GOT3 (cell line): ENCODE measurements at places on chromosomes 7 and 10.
A peak's percentile ranks its signal among the peaks of the same experiment; 100 is the strongest.

DNA sequence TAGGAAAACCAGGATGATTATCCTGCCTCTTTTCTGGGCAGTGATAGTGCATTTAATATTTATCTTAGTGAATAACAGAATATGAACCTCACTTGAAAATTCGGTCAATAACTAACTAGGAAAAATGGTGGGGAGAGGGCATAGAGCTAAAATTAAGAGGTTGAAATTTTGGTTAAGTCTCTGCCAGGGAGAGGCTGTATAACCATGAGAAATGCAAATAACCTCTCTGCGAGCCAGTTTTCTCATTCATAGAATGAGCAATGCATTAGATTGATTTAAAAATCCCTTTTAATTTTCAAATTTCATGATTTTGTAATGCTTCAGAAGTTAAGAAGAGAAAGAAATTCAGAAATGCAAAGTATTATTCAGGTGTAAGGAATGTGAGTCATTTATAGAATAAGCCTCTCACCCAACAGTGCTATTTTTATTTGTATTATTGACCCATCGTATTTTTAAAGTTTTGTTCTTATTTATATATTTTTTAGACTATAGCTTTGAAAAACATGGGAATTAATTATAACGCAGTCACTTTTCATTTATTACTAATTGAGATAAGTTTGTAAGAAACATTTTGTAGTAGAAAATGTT lies 104.7 kb downstream of the PHF14 start:
- DNase-seq: no peak

DNA sequence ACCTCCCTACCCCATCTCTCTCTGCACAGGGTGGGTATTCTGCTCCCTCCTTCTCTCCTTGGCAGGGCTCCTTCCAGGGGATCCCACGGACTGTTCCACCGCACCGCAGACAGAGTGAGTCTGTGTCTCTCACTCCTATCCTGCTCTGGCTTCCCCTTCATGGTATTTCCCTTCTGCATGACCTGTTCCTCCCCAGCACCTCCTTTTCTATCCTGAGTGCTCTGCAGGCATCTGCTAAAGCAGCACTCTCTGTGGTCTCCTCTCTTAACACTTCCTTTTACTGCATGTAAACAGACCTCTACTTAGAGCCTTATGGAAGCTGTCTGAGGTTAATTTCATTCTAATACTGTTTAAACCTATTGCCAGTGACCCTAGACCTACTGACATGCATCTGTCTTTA lies 171.5 kb downstream of the CCSER2 start:
- no peak for DNase-seq

- DNase-seq: no peak
Observed at GRCh38 chr10:98910048-98910447, 325.6 kb downstream of the HPSE2 start.

- DNase-seq: no peak
Observed at GRCh38 chr7:148461392-148462179, 129.0 kb upstream of the C7orf33 start.

GRCh38 chr7:1844336-1844950 lies 174.4 kb downstream of the ELFN1 start:
- DNase-seq: no peak

DNA sequence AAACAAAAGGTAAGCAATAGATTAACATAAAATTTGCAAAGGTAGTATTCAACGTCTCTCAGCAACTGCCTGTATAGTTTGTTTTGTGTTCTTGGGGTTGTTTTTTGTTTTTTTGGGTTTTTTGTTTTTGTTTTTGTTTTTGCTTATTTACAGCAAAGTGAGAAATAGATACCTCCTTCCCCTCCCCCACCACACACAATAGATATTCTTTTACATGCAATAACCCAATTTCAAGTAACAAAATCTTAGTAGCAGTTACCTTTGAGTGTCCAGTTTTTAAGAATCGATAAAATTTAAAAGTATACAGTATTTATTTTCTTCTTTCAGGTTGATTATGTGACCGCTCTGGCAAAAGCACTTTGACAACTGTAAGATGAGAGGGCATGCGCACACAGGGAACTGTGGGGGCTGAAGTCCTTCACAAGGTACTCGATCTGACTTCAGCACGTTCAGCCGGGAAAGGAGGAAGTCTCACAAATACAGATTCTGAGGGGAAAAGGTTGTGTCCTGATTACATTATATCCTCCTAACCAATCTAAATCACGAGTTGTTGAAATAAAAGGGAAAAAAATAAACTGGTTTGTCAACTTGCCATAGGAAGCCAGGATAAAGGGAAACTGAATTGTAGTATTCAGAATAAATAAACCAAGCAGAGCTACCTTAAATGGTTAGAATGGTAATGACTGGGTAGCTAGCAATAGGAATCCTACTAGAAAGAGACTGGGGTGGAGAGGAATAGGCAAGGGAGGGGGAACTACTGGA lies 47.8 kb downstream of the CPEB3 start:
- no peak for DNase-seq

DNA sequence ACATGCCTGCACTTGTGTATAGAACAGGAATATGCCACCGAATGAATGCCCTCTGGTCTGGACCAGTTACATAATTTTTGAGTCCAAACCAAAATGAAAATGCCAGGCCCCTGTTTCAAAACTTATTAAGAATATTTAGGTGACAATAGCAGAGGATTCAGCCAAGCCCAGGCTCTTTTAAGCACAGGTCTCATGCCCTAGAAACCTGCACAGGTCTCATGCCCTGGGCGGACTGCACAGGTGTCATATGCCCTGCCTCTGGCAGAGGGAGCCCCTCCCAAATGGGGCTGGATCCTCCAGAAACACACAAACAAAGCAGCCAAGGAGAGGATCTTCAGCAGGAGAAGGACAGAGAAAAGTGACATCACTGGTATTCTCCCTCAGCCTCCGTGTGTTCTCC lies 605.4 kb upstream of the NRP1 start:
- DNase-seq: no peak

GRCh38 chr10:131968949-131969348 lies 12.8 kb downstream of the BNIP3 start:
- DNase-seq: no peak

- peak; percentile 60 for DNase-seq
Observed at GRCh38 chr7:74587435-74588126, 69.9 kb upstream of the GTF2I start.

DNA sequence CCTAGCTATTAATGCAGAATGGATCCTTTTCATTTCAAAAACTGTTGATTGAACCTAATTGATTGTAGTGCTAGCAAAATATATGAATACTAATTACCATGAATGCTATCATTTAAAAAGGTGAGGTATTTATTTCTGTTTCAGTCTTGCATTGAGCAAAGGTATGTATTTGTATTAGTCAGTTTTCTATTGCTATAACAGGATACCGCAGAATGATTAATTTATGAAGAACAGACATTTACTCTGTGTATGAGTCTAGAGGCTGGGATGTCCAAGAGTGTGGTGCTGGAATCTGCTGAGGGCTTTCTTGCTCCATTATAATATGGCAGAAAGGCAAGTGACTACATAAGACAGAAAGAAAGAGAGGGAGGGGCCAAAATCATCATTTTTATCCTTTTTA lies 199.2 kb downstream of the KIF20B start:
- no peak for DNase-seq

GRCh38 chr7:124712017-124712416 lies 53.6 kb downstream of the GPR37 start:
- no peak for DNase-seq

DNA sequence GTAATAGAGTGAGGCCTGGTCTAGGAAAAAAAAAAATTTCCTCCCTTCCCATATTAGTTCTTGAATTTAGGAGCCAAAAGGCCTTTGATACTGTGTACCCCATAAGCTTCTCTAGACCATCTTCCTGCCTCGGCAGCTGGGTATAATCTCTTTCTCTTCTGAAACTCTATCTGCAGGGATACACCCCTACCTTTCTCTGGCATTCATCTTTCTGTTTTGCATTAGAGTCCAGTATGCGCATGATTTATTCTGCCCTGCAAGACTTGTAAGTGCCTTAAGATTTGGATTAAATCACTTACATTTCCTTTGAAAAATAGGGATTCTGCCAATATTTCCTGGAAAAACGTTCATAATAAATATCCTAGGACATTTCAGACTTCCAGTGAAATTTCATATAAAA lies 431.2 kb downstream of the PLXDC2 start:
- no peak for DNase-seq

GRCh38 chr10:32949221-32949678 lies 8.8 kb downstream of the ITGB1 start:
- DNase-seq: no peak

DNA sequence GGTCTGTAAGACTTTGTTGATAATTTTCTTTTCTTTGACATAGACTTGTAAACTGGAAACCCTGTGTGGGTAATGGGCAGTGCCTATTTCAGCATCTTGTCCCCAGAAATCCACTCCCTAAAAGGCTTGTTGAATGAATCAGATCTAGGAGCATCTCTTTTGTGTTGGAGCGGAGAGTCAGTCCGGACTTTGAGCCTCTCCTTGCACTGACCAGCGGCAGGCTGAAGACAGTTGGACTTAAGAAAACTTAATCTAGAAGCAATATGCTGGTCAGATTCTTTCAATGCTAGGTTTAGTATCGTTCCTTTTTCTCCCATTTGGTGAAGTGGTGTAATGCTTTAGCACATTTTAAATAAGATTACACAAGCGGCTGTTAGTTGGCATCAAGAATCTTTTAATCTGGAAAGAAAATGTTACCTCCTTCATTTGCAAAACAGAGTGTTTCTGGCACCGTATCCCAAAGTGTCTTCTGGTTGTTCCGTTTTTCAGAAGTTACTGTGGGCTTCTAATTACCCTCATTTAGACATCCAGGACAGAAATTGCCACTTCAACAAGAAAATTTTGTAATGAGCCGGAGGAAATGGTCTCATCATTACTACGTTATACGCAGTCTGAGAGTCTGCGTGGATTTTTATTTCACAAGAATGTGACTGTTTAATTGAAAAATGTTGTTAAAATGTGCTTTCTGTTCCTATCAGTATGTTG lies 74.7 kb downstream of the CUX1 start:
- DNase-seq: no peak

GRCh38 chr7:30116771-30117170 lies 18.0 kb upstream of the MTURN start:
- no peak for DNase-seq

- no peak for DNase-seq
Observed at GRCh38 chr10:132183046-132183445, 3.7 kb upstream of the DPYSL4 start.

- DNase-seq: no peak
Observed at GRCh38 chr7:132199626-132200025, 376.6 kb downstream of the PLXNA4 start.

GRCh38 chr7:2431260-2431867 lies 28.0 kb downstream of the CHST12 start:
- DNase-seq: no peak

- no peak for DNase-seq
Observed at GRCh38 chr7:106402898-106403297, 118.1 kb upstream of the NAMPT start.

- DNase-seq: no peak
Observed at GRCh38 chr7:69588773-69589172, 9.5 kb upstream of the AUTS2 start.

GRCh38 chr10:116278846-116279245 lies 5.8 kb upstream of the GFRA1 start:
- DNase-seq: no peak

DNA sequence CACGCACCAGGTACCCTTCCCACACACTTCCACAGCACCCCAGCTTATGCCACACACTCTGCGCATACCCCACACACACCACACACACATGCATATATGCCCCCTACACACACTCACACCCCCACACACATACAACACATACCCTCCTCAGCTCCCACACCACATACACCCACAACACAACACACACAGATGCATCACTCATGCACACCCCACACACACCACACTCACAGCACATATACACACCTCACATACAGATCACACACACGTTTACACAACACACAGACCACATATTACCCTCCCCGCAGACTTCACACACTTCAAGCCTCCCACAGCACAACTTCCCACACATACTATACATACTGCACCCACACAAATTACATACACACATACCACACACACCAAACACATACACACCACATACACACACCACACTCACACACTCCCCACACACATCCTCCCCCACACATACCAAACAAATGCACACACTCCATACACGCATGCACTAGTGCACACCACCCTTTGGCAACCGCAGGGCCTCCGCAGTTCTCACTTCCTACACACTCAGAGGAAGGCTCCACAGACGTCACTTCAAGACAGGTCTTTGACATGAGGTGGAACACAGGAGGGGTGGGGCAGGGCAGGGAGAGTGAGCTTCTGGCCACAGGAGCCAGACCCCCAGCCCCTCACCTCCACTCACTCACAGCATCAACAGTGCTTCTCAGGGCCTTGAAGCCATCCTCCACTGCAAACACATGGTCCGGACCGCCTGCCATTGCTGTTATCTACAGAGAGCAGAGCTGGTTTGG lies 18.5 kb upstream of the ANTXRL start:
- DNase-seq: no peak

- DNase-seq: no peak
Observed at GRCh38 chr10:127017541-127018297, 112.5 kb downstream of the DOCK1 start.

GRCh38 chr7:30604901-30605300 lies 10.2 kb downstream of the GARS1 start:
- DNase-seq: no peak

DNA sequence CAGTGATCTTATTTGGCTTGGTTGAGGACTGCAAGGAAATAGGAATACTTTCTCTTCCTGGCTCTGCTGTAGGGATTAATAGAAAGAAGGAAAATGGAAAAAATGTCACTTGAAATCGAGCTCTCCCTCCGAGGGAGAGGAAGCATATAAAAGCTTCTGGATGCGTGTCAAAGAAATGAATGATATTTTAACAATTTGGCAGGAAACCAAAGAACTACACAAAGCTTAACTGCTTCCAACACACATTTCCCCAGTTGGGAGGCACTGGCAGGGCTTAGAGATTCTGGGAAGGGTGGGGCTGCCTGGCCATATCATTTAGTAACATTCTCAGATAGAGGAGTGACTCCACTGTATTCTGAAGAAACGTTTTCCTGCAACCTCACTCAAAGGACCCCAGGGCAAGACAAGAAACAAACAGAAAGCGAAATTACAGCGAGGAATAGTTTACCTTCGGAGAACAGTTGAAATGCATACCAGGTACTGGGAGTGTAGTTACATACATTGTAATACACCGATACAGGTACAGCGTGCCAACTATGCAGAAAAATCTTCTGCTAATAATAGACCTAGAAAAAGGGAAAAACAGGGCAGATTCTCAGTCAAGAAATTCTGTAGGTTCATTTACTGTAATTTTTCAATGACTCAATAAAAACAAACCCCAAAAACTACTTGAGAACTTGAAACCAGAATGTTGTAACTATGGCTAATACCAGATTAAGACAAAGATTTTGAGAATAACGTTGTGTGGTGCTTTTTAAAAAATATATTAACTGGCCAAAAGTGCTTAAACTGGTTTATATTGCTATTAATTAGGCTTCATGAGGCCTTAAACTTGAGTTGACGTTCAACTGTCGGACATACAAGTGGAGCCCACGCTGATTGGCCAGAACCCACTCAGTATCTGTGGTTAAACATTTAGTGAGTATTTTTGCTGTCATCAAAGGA lies 75.7 kb upstream of the ASAH2 start:
- DNase-seq: no peak

DNA sequence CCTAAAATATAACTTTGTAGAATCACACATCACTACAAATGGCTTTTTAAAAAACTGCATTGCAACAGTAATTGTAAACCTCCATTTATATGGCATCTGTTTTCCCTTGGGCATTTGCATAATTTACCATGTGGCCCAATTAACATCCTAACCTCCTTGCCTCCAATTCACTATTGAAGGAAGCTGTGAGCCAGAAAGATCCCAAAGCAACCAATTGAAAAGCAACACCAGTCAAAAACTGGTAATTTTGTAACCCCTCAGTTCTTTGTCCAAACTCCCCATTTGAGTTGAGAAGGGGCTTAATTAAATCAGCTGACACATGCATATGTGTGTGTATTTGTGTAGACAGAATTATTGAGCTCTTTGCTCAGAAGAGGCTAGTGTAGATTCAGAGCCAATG lies 90.3 kb downstream of the FAM13C start:
- DNase-seq: no peak
